ENCODE measurements at places on chromosomes 5 and 9.
A peak's percentile ranks its signal among the peaks of the same experiment; 100 is the strongest.

GRCh38 chr9:78613006-78613405 lies 316.1 kb downstream of the PSAT1 start:
- DNase-seq = no peak

GRCh38 chr5:92909602-92909962 lies 671.4 kb downstream of the NR2F1-AS1 start:
- no peak for DNase-seq

- DNase-seq = no peak
Observed at GRCh38 chr9:90290716-90291485, 351.7 kb downstream of the DIRAS2 start.

- no peak for DNase-seq
Observed at GRCh38 chr5:61906820-61907219, 399.2 kb upstream of the KIF2A start.

- no peak for DNase-seq
Observed at GRCh38 chr5:76303921-76304320, 99.2 kb upstream of the IQGAP2 start.

GRCh38 chr9:33007755-33008154 lies 6.3 kb upstream of the APTX start:
- DNase-seq = no peak

GRCh38 chr9:84557751-84558150 lies 111.8 kb upstream of the NTRK2 start:
- DNase-seq = no peak

DNA sequence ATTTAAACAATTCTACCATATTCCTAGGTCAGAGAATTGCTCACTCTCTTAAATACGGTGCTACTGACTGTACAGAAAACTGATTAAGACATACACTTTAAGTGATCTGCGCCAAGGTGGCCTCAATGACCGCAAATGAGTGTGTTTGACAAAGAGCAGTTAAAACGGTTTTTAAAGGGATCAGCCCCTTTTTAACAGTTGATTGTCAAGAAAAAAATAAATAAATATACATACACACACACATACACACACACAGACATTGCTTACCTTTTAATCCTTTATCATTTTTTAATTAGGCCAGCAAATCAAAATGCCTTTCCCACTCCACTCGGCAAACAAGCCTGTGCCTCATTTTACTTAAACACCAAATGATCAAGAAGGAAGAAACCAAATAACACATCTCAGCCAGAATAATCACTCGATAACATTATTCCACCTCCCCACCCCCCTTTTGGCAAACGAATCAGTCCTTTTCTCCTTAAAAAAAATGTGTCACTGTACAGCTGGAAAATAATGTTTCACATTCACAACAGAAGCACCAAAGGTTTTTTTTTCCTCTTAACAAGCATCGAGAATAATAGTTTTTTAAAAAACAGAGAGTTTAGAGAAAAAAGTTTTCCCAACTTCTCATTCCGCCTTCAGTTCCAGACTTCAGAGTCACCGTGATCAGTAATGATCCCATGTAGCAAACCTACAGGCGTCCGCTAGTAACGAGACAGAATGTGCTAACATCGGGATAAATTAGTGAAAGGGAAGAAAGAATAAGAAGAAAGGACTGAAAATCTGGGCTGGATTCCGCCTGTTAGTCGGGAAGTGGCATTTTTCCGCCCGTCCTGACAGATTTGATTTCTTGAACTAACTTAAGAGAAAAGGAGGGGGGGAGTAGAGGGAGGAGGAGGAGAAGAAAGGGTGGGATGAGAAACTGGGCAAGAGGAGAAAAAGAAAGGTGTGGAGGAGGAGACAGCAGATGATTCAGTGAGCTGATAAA lies at the start of gene ZNF608:
TSS of gene ZNF608 (minus strand) at position 712 of the 988 bp plus-strand sequence. CDS start 1,650 bp downstream, outside the sequence.
- no peak for DNase-seq

GRCh38 chr9:70494221-70494620 lies 79.8 kb upstream of the KLF9 start:
- DNase-seq = no peak

DNA sequence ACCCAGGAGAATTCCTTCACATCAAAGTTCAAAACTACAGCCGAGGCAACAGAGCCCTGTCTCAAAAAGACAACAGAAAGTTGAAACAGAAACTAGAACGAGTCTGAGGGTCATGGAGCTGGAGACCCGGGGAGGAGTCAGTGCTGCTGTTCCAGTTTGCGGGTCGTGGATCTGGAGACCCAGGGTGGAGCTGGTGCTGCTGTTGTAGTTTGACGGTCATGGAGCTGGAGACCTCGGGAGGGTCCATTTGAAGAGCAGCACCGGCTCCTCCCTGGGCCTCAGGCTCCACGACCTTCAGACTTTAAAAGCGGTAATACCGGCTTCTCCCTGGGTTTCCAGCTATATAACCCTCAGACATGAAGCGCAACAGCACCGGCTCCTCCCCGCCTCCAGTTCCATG lies 13.0 kb upstream of the LCN15 start:
- DNase-seq = no peak

- DNase-seq = no peak
Observed at GRCh38 chr9:16364347-16364746, 506.1 kb downstream of the BNC2 start.

- peak; percentile 34 for DNase-seq
Observed at GRCh38 chr5:118611332-118611945, 376.9 kb downstream of the DTWD2 start.

- DNase-seq = no peak
Observed at GRCh38 chr9:88984543-88984883, 6.8 kb upstream of the S1PR3 start.

DNA sequence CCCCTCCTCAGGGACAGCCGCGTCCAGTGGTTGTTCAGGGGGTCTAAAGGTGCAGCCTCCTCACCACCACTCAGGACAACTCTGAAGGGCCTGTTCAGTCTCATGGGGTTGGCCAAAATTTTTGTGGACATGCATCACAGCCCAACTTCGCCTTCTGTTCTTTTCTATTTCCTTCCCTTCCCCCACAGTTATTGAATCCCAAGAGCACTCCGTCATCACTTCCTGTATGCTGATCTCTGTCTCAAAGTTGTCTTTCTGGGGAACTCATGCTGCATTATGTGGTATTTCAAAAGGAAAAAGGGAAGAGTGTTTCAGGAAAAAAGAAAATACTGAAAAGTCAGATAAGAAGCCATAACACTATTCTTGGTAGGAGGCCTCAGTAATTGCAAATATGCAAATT lies 355.4 kb downstream of the CAAP1 start:
- no peak for DNase-seq

DNA sequence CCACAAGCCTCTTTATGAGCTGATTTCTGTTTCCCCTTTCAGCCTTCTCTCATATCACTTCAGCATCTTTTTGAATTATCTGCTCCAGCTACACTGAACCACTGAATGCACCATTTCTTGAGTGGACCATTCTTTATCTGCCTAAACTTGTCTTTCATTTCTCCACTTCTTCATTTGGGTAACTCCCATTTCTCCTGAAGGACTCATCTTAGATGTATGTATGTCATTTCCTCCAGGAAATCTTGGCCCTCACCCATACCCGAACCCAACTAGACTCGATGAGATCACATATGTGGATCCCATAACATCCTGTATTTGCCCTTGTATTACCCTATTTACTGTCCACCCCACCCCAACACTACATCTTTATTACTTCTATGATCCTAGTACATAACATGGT lies 249.8 kb downstream of the KIF4B start:
- no peak for DNase-seq

DNA sequence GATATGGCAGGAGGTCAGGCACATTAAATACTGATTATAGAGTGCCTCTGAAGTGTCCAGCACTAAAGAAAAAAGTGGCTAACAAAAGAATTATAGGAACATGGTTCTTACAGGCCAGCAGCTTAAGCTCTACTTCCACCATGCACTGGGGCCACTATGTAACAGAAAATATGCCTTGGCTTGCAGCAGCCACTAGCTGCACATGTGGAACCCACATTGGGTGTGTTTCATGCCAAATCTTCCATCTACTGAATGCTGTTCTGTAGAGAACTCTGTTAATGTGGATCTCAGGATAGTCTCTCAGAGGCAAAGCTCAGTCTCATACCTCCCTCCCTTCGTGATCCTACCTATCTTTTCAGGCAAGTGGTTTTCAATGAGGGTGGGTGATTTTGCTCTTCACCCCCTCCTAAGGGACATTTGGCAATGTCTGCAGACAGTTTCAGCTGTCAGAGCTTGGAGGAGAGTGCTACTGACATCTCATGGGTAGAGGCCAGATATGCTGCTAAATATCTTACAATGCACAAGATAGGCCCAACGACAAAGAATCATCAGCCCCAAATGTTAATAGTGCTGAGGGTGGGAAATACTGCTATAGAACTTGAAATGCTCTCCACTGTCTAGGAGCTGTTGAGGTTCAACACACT lies 218.9 kb downstream of the TARS1 start:
- no peak for DNase-seq

DNA sequence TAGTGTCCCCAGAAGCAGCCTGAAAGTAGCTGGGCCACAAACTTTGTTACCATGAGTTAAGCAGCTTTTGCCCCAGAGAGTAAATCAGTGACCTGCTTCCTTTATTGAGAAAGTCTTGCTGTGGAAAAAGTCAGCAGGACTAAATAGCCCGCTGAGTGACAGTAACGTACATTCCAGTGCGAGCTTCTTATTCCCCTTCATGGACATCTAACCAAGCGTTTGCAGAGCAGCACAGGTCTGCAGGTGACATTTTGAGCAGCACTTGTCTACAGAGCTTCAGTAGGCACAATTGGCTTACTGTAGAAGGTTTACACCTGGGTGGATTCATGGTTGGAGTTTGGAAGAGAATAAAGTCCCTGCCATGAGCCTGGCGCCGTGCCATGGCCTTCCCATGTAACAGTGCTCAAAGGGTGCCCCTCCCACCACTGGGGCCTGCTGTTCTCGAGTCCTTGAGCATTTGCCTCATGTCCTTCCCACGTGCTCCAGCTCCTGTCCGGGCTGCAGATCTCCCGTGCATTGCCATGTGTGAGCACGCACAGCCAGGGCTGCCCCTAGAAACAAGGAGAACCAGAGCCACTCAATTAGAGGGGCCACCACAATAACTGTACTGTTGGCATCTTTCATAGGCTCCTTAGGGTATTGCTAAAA lies 41.3 kb upstream of the GRHPR start:
- no peak for DNase-seq

DNA sequence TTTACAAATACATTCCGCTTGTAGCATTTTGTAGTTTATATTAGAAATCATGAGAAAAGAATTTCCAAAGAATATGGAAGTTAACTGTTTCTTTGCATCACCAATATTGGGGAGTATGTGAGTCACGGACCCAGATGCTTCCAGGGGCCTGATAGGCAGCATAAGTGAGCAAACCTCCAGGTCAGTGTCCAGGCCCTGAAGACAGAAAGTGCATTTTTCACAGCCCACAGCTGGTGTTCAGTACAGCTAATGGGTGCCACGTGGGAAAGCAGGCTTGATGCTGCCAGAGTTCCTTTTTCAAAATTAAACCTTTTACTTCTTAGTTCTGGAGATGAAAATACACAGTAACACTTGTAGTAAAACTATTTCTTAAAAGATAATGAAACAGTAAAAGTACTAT lies 454.4 kb upstream of the ACTBL2 start:
- no peak for DNase-seq

- DNase-seq = peak; percentile 25
Observed at GRCh38 chr9:37904445-37905130, 661 bp upstream of the SLC25A51 start.

GRCh38 chr9:112789473-112789872 lies 38.9 kb downstream of the SNX30 start:
- no peak for DNase-seq

DNA sequence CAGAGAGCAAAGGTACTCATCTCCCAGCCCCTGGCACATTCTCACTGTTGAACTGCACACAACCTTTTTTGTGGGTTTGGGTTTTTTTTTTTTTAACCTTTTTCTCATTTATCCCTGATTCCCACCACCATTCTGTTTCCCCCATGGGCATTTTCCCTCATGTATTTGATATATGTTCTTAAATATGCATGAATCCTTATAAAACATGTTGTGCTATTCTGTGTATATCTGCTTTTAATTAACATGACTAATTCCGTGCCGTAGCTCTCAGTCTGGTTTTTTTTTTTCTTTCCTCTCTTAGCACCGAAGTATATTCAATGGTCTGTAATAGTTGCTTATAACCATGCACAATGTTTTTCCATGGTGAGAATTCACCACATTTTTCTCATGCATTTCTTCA lies 204.5 kb downstream of the RGS3 start:
- DNase-seq = no peak

DNA sequence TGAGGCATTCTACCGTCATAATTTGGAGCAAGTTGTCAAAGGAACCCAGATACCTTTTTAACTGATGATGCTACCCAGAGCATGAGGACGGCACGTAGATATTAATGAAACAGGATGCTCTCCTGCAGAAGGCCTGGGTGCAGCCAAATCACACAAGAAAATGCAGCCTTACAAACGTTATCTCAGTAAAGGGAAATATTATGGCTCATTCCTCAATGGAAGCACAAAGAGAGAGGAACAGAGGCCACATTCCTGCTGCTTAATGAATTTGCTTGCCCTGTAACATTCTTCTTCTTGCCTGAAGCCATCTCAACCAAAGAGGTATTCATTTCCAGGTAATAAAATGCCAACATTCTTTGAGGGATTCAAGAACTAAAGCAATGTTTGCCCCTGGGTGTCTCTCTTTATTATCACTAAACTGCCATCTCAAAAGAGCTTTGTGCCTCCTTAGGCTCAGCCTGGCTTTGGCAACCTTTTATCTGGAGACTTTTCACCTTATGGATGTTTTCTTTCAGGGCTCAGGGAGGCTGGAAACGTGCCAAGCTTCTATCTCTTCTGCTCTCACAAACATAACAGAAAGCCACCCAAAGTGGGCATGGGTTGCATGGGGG lies 92.9 kb downstream of the TNC start:
- no peak for DNase-seq

GRCh38 chr9:15831384-15831783 lies 278.5 kb downstream of the CCDC171 start:
- DNase-seq = no peak

DNA sequence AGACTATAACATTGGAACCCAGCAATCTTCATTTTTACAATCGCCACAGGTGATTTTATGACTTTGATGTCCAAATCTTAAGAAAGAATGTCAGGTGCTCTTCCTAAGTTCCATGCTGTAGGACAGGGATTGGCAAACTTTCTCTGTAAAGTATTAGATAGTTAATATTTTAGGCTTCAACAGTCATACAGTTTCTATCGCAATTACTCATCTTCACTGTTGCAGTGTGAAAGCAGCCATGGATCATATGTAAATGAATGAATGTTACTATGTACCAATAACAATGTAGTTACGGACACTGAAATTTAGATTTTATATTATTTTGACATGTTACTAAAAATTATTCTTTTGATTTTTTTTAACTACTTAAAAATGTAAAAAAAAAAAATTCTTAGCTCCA lies 169.7 kb downstream of the DTWD2 start:
- no peak for DNase-seq

DNA sequence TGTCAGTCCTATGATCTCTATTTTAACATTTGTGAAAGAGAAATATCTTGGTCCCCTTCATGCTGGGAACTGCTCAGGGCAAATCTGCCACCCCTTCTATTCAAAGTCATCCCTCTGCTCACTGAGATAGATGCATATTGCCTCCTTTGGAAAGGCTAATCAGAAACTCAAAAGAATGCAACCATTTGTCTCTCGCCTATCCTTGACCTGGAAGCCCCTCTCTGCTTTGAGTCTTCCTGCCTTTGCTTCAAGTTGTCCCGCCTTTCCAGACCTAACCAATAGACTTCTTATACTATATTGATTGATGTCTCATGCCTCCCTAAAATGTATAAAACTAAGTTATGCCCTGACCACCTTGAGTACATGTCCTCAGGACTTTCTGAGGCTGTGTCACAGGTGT lies 97.0 kb downstream of the PSAT1 start:
- no peak for DNase-seq

GRCh38 chr5:73743161-73743560 lies 117.2 kb downstream of the ARHGEF28 start:
- DNase-seq = no peak
